ENCODE measurements at places on chromosomes 4 and X.

GRCh38 chr4:154497889-154498288, 6.3 kb upstream of the DCHS2 start:
- no peaks in the 10 kb centered on the region for H3K4me1 ChIP-seq
- DNase-seq = no peak
- no peak overlapping the region for H3K4me3 ChIP-seq
- H3K27me3 ChIP-seq = peaks cover 59% of the 10 kb centered on the region
- H3K36me3 ChIP-seq = no peaks in the 10 kb centered on the region

- H3K27me3 ChIP-seq = no peaks in the 10 kb centered on the region
- DNase-seq = no peak
- H3K36me3 ChIP-seq = no peaks in the 10 kb centered on the region
These were observed 585.0 kb downstream of the STPG2 start for GRCh38 chr4:97558204-97558778.

GRCh38 chr4:6749340-6750171, 33.0 kb upstream of the KIAA0232 start:
- no peak for DNase-seq
- no peaks in the 10 kb centered on the region for H3K36me3 ChIP-seq
- H3K27me3 ChIP-seq = no peaks in the 10 kb centered on the region
- H3K4me1 ChIP-seq = peaks cover 17% of the 10 kb centered on the region
- no peak overlapping the region for H3K27ac ChIP-seq

DNA sequence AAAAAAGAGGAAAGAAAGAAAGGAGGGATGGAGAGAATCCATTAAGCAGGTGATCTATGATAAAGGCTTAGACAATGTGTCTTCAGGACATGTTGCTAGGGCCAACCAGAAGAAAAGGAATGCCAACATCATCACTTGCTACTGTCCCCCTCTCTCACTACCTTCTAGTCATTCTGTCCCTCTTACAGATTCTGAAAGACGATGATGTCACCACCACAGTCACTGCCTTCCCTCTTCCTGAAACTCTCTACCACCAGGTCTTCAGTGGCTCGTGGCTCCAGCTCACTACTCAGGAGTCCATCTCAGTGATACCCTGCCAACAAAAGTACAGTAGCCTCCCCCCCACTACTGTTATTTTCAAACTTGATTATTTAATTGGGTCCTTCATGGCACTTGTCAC, 64.0 kb downstream of the KCNIP4 start:
- no peak overlapping the region for H3K27ac ChIP-seq
- H3K27me3 ChIP-seq = no peaks in the 10 kb centered on the region
- no peaks in the 10 kb centered on the region for H3K36me3 ChIP-seq
- no peak for DNase-seq
- no peaks in the 10 kb centered on the region for H3K4me1 ChIP-seq
- H3K4me3 ChIP-seq = no peak overlapping the region

DNA sequence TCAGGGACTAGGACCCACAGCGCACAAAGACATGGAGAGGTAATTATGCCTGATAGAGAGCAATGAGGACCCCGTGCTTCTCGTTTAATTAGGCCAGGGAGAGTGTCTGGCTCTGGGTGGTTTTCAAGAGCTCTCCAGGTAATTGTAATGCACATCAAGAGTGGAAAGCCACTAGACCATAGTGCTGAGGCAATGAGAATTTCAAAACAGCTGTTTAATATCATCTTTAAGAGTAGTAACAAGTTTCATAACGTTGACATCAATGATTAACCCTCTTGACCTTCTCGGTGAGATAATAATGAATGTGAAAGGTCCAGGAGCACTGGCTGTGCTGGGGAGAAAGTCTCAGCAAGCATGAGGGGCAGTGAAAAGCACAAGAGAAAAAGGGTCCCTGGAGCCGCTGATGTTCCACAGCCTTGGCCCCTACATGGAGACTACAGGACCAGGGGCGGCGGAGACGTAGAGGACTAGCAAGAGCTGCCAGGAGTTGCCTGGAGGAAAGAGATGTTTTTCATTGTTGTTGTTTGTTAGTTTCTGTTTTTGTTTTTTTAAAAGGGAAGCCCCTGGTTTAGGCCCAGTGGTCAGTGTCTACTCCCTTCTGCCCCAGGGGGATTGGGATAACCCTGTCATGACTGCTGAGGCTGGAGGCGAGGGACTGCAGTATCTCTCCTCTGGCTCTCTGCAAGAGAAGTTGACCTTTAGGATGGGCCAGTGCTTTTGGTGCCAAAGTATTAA, 14.8 kb upstream of the CXCR3 start:
- H3K36me3 ChIP-seq = peaks cover 1% of the 10 kb centered on the region
- peaks cover 20% of the 10 kb centered on the region for H3K4me1 ChIP-seq
- DNase-seq = no peak
- no peak overlapping the region for H3K27ac ChIP-seq

Data from activated CD8-positive, alpha-beta memory T cell treated with anti-CD3 and anti-CD28 coated beads, Interleukin-2, amount 10 ng/mL, durations not matched to agents 7 days and 5 days (primary cell).